ENCODE measurements at places on chromosomes 1 and 21.

DNA sequence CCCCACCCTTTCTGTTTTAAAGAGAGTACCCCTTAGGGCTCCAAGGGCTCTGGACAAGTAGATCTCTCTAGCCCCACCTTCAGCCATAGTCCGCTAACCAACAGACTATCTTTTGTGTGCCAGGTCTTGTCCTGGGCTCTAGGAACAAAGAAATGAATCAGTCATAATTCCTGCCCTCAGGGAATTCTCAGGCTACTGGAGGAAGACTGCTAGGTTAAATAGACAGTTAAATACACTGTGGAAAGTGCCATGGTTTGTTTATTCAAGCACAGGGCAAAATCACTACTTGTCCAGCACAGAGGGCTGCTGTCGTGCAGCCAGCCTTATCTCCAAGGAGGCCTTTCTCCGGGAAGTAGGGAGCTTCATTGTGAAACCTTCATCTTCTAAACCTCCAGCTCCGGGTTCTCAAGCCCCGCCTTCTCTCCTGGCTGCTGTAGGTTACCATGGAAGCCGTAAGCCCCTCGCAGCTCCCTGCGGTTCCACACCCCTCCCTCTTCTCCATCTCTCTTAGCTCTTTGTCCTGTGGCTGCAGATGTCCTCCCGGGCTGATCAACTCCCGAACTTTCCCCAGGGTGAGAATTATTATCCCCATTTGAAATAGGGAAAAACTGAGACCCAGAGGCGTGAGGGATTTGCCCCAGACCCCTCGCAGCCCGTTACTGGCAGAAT, 29.8 kb downstream of the SHISAL2A start:
- no peak for DNase-seq

DNA sequence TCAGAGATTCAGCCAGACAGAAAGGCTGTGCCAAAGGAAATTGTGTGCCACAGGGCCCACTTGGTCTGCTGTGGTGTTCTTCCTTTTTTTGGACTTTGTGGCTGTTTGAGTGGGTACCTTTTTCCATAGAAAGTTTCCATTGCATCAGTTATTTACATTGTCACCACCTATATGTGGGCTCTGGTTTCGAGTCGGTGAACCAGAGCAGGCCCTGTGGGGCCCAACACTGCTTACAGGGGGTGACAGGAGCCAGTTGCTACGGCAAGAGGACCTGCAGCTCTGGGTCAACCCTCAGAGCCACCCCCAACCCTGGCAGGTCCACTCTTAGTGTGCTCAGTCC, 157.0 kb upstream of the EDN2 start:
- no peak for DNase-seq

- DNase-seq: no peak
Measured at GRCh38 chr1:212053993-212054392, 18.4 kb downstream of the DTL start.

- DNase-seq: no peak
Measured at GRCh38 chr1:51320967-51321923, 9.1 kb downstream of the TTC39A start.

DNA sequence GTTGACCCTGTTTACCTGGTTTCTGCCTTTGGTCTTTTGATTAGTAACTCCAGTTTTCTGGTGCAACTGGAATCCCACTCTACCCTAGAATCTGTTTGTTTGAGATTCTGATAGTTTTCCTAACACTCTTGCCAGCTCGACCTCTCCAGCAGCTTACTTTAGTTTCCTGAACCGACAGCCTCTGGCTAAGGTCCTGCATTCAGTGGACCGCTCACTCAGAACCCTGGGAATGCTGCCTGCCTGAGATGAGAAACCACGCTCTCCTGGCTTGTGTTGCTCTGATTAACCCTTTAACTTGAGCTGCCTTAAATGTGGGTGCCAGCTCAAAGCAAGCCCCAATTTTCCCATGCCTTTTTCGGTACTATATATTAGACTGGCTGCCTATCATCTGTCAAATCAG, 45.3 kb upstream of the SIPA1L2 start:
- DNase-seq: no peak

DNA sequence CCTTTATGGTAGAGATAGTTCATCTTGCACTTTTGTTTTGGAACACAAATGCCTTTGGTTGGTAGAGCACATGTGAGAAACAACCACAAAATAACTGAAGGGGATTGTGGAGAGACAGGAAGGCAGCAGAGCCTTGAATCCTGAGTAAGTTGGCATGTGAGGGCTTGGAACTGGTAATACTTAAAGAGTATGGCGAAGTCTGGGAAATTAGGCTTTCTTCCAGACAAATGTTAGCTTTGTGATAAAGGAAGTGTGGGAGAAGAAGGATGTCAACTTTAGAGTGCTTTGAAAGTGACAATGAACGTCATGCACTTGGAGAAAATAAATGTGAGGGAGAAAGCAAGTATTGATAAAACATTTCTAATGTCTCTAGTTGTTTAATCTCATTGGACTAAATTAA, 476.3 kb upstream of the ZRANB2 start:
- no peak for DNase-seq

DNA sequence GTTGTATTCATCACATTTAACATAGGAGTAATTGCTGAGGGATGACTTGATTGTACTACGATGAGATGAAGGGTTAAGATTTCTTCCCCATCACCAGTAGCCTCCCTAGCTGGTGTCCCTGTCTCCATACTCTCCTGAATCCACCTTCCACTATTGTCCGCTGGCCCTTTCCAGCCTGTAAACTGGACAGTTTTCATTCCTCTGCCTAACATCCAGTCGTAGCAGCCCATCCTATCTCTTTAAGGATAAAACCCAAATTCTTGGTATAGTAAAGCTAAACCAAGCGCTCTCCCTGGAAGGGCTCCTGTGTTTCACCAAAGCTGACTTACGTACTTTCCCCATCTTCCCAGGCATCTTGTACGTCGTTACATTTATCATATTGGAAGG, 670 bp downstream of the COX20 start:
- no peak for DNase-seq

DNA sequence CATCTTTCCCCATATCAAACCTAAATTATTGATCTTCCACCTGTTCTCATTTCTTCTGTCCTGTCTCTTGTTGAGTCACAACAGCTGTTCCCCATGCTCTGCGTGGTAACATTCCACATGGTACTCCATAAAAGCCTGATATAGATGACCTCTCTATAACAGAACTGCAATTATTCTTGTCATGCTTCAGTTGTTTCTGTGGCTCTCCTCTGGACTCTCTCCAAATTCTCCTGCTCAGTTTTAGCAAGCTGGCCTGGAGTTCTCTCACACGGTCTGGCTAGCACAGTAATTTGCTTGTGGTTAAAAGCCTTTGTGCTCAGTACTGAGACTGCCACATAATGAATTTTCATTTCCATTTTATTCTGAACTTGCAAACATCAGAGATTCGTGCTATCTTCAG, 10.6 kb upstream of the LRRC39 start:
- DNase-seq: no peak

DNA sequence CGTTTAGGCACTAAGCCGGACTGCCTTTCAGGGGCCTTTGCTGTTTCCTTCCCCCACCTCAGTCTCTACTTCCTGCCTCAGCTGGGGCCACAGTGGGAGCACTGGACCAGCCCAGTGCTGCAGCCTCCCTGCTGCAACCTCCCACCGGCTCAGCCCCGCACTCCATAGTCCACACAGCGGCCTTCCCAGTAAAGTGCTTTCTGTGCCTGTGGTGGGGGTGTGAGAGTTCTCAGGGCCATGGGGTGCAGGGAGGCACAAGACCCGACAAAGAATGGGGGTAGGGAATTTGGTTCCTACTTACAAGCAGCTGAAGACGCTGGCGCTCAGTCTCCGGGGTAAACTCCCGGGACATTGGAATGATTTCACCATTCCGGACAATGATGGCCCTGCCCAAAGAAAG, 3.5 kb downstream of the PPM1J start:
- DNase-seq: no peak

DNA sequence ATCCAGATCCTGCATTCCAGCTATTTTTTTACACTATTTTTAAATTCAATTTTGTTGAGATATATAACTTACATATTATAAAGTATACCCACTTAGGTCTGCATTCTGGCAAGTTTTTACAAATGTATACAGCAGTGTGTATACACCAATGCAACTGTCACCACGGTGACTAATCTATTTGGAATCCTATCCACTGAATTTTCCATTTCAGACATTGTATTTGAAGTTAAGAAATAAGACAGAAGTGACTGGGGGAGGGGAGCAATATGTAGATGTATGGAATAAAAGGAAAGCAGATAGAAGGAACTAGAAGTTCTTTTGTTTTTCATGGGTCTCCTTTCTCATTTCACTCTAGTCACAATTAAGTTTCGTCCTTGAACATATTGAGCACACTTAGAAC, 431.5 kb upstream of the CHRM3 start:
- no peak for DNase-seq

DNA sequence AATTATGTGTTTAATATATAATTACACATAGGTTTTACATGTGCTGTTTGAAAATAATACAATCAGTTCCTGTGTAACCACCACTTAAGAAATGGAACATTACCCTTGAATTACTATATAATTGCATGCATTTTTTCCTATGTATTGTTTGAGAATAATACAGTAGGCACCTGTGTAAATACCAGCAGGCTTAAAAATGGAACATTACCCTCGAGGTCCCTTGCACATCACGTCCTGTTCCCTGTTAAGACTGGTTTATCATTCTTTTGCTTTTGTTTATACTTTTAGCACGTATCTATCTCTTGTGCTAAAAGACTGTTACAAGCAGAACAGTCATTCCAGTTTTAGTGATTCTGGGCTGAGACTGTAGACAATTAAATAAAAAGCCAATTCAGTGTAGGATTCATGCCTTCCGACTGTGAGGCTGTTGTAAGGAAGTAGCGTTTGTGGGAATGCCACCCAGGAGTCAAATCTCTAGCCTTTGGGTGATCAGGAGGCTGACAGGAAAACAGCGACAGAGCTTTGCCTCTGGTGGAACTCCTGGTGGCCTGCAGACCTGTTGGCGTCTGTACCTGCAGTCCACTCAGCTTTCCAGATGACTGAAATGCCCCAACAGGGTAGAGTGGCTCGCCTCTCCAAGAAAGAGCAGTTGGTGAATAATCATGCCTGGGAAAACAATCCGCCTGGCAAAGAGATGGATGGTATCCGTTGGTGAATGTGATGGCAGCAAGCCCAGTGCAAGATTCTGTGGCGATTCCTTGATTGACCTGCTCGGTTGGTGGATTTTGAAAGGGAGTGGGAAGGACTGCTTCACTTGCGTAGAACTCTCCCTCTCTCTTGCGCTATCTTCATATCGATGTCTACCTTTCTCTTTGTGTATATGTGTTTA, 58.0 kb downstream of the DISC1 start:
- no peak for DNase-seq

GRCh38 chr1:160743266-160743665, 4.2 kb downstream of the SLAMF7 start:
- no peak for DNase-seq

GRCh38 chr1:162035241-162035640, 11.6 kb upstream of the OLFML2B start:
- no peak for DNase-seq

DNA sequence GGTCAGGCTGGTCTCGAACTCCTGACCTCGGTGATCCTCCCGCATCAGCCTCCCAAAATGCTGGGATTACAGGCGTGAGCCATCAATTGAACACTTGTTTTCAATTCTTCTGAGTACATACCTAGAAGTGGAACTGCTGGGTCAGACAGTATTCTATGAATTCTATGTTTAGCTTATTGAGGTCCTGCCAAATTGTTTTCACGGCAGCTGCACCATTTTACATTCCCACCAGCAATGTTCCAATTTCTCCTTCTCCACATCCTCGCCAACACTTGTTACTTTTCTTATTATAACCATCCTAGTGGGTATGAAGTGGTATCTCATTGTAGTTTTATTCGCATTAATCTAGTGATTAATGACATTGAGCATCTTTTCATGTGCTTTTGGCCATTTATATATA, 49.9 kb downstream of the PTP4A2 start:
- no peak for DNase-seq

GRCh38 chr1:178374016-178374415, 122.7 kb downstream of the CLEC20A start:
- DNase-seq: no peak

- DNase-seq: no peak
Measured at GRCh38 chr1:110264430-110264829, 54.3 kb downstream of the KCNC4 start.

DNA sequence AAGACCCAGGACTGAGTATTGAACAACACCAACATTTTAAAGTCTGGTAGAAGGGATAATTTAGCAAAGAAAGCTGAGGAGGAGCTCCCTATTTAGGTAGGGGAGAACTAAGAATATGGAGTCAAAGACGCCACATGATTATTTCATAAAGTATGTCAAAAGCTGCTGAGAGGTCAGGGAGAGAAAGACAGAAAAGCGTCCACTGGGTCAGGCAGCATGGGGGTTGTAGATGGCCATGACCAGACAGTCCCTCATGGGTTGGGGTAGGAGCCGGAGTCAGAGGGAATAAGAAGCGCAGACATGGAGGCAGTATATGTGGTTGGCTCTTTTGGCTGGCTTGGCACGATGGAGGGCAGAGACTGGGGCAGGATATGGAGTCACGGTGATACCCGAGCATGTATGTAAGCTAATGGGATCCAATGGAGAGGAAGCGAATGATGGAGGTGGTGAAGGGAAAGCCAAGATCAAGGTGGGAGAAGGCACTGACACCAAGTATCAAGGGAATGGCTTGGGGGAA, 4.8 kb downstream of the C1orf115 start:
- no peak for DNase-seq

GRCh38 chr1:244271691-244272308, 179.9 kb downstream of the ADSS2 start:
- no peak for DNase-seq

DNA sequence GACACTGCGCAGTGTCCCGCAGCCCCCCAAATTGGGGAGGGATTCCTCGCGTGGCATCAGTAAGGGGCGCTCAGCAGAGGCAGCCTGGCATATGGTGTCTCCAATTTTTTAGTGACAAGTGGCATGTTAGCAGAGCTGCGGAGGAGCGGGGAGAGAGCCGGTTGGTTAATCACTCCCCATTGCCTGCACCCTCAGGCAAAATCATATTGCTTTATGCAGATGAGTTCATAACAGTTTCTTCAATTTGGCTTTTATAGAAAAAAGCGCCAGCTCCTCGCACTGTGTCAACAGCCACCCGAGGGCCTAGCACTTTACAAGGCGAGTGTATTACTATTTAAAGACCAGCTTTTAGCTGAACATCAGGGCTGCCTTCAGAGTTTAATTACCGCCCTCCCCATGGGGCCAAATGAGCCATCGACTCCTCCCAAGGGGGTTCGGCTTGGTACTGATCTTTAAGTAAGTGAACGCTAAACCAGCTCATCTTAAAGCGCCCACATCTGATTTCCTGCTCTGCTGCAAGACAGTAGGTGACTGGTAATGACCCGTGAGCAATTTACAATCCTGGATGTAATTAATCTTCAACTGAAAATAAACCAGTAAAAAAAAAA, 298.9 kb downstream of the DSCAM start:
- no peak for DNase-seq

DNA sequence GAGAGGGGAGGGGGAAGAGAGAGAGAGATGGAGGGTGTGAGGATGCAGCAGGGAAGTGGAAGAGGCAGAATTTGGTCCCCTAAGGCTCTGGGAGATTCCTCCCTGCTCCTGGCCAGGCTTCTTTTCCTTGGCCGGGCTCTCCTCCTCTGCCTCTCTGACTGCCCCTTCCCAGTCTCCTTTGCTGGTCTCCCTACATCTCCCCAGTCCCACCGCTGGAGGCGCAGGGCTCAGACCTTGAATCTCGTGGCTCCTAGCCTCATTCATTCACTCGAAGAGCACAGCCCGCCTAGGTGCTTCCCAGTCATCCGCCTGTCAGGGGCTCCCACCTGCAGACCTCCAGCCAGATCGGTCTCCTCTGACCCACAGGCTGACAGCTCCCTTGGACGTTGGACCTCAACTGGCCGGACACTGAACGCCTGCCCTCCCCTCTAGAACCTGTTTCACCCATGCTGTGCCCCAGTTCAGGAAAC, 76.5 kb downstream of the VWA5B1 start:
- DNase-seq: no peak

Data from CD8-positive, alpha-beta memory T cell (primary cell).